ENCODE measurements at places on chromosomes 4 and X.

DNA sequence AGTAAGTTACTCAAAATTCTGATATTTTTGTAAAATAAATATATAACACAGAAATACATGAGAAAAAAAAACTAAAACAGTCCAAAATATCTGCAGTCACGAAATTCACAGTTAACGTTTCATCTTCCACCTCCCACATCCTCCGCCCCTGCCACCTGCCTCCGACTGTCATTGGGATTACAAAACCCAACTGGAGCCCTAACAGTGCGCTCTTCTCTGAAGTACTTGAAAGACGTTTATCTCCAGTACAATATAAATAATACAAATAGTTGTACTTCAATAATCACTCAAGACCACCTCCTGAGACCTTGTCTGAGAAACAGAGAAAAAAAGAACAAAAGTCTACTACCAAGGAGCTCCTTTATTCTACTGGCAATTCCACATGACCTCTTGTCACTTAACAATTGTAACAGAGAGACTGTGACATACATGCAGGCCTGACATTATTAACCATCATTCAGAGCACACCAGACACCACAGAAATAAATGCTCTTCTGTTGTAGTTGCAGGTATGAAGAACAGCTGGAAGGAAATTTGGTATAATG is 280.6 kb downstream of the PPP3CA start:
- peaks cover 10% of the 10 kb centered on the region for H3K36me3 ChIP-seq
- H3K27ac ChIP-seq: no peak overlapping the region
- H3K4me1 ChIP-seq: no peaks in the 10 kb centered on the region
- no peak overlapping the region for H3K4me3 ChIP-seq

DNA sequence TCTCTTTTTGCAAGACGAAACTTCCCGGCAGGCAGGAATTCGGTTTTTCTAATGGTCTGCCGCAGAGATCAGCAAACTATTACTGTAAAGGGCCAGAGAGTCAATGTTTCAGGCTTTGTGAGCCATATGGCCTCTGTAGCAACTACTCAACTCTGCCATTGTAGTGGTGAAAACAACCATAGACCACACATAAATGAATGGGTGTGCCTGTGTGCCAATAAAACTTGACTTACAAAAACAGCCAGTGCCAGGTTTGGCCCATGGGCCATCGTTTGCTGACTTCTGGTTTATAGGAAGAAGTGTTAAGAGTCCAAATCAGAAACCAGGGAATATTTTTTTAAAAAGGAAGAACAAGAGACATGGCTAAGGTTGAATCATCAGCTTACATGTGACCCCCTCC is 163.0 kb downstream of the SH3KBP1 start:
- no peaks in the 10 kb centered on the region for H3K4me1 ChIP-seq
- H3K36me3 ChIP-seq: no peaks in the 10 kb centered on the region
- no peak overlapping the region for H3K4me3 ChIP-seq
- no peaks in the 10 kb centered on the region for H3K27me3 ChIP-seq

DNA sequence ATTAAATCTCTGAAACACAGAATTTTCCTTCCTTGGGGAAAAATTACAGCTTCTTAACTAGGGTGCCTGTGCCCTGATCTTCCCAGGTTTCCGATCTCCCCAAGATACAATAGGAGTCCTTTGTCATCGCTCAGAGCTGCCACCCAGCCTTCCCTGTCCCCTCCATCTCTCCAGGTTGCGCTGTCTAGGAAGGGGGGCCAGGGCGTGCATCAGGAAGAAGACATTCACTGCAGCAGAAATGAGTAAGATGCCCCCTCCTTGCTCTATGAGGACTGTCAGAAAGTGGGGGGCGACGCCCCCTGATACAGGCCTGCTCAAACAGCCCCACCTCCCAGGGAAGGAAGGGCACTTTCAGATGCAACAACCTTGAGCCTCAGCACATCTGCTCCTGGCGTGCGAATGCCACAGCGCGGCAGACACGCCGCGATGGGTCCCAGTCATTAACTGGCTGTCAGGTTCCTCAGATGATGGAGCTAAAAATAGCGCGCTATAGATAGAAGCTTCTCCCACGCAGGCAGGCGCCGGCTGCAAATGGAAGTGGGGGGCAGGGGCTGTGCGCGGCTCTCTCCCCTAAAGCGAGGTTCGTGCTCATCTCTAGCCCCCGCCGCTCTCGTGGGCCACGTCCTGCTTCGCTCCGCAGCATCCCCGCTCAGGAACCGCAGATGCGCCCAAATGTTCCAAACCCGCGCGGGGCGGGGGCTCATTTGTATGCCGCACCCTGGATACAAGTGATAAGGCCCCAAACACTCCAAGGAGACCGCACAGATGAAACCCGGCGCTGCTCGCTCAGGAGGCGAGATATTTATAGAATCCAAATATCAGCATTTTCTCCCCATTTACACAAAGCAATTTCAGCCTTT is 57.6 kb upstream of the LGI2 start:
- H3K27ac ChIP-seq: no peak overlapping the region
- H3K27me3 ChIP-seq: no peaks in the 10 kb centered on the region
- H3K36me3 ChIP-seq: no peaks in the 10 kb centered on the region
- ATAC-seq: no peak
- peaks cover 4% of the 10 kb centered on the region for H3K4me1 ChIP-seq
- H3K4me3 ChIP-seq: peak overlapping the region; percentile 4

DNA sequence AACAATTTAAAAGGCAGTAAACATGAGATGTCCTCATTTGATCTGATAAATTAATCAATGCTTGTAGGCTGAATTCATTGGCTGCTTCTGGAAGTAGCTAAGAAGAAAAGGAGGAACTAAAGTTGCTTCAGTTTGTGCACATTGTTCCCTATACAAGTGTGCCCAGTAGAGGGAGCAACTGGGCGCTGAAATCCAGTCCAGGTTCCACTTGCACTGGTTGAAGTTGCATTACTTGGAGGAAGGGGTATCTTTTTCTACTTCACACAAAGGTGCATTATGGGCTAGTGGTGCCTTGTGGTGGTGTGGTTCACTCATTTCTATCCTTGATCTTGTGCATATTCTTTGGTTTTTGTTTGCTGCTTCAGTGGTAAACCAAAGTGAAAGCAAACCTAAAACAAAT is 67.9 kb upstream of the SOX3 start:
- ATAC-seq: no peak
- no peaks in the 10 kb centered on the region for H3K4me1 ChIP-seq
- H3K27ac ChIP-seq: no peak overlapping the region
- H3K36me3 ChIP-seq: no peaks in the 10 kb centered on the region
